NCI-H510A (cell line): ENCODE measurements at places on chromosomes 3 and 15.
A peak's percentile ranks its signal among the peaks of the same experiment; 100 is the strongest.

DNA sequence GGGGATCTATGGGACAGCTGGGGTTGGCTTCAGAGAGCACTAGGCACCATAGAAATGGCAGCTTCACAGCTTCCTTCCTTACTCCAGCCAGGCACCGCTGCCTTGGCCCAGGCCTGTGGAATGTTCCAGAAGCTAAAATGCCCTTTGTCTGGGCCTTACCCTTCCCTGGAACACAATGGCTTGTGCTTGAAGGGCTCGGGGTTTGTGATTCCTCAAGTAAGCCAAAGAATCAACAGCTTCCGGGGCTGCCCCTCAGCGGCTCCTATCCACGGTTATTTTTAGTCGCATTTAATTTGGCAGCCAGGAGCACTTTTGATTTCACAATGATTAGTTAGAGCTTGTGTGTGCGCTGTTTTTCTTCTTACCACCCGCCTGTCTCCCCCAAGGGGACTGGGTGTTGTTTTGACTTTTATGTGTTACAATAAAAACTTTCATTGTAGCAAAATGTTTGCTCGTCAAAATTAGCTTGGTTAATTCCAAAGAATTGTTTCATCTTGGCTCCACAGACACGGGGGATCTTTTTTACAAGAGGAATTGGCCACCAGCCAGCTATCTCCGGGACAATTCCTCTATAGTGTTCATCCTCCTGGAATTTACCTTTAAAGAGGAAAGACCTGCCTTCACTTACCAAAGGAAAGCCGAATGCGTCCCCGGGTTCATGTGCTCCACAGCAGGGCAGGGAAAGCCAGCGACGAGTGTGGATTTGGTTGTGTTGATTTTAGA, 73.8 kb downstream of the TLE3 start:
- DNase-seq = no peak

DNA sequence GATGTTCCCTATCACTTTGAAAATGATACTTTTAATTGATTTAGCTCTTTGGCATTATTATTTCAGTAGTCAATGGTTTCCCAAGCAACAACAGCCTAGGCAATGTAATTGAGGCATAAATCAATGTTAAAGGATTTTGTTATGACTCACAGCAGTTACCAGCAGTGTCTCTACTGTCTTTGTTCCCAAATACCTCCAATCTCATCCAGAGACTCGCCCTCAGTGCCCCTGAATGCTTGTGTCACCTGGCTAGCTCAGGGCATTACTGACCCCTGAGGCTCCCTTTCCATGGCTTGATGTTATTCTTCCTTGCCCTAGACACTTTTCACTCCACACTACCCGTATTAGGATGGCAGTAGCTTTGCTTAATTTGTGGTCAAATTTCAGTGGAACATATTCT, 227.2 kb downstream of the SQOR start:
- DNase-seq = no peak

DNA sequence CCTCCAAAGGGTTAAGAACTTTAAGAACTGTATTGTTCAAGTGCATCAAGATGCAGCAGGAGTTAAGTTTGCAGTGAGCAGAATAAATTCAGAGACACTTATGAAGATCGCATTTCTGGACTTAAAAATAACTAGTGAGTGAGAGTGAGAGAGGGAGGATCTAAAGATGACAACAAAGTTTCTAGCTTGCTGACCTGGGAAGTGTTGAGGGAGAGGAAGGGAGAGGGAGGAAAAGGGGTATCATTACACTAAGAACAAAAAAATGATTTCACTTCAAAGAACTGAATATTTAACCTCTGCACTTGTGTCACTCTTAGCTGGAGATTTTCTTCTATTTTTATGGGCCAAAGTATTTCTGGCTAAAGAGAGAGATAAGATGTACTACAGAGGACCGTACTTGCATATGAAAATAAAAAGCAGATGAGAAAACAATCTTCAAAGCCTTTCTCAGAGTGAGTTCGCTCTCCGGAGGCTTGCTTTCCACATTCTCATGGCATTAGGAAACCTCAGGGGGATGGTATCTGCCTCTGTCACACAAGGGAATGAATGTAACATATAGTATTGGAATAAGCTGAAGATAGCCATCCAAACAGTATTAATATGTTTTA, 91.4 kb upstream of the TJP1 start:
- no peak for DNase-seq

GRCh38 chr3:14680716-14681115, 5.8 kb downstream of the C3orf20 start:
- no peak for DNase-seq

DNA sequence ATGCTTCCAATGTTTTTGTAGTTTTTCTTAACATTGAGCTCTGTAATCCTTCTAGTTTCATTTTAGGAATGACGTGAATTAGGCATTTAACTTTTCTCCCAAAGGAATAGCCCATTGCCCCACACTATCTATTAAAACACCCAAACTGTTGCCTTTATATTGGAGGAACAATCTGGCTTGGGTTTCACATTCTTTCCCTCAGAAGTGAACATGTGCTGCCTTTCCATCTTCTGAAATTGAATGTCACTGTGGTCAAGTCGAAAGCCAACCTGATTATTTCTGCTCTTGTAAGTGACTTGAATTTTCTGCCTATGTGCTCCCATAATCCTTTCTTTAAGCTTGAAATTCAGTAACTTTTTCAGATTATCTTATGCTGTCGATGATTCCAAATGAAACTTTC, 214.5 kb downstream of the SLC9A9 start:
- DNase-seq = no peak

GRCh38 chr3:155363690-155364070, 70.2 kb upstream of the STRIT1 start:
- DNase-seq = no peak

GRCh38 chr15:48385031-48385830, 54.0 kb downstream of the DUT start:
- no peak for DNase-seq

DNA sequence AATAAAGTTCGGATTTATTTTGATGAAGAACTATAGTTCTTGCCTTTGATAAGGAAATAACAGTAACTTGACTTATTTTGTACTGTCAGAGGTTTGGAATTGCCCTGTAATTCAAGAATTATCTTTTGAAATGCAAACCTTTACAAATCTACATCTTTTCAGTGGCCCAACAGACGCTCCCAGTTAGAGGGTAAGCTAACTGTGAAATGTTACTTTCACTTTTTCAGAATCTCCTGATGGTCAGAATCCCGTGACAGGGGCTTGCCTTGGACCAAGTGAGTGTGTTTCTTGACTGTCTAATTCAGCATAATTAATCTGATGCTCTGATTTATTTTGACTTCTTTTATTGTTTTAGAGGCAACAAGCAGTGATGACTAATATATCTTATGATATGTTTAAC, 262.5 kb downstream of the PLOD2 start:
- DNase-seq = no peak

DNA sequence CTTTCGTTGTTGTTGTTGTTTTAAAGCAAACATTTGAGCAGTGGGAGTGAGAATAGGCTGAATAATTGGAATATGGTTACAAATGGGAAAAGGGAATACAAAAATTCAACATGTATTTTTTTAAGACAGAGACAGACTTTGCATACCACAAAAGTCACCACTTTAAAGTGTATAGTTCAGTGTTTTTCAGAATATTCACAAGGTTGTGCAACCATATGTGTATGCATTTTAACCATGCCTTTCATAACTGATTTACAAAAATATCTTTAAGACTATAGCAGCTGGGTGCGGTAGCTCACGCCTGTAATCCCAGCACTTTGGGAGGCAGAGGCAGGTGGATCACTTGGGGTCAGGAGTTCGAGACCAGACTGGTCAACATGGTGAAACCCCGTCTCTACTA, 41.3 kb downstream of the EHHADH start:
- no peak for DNase-seq

- DNase-seq = no peak
Observed at GRCh38 chr3:20546636-20547035, 360.6 kb upstream of the SGO1 start.

DNA sequence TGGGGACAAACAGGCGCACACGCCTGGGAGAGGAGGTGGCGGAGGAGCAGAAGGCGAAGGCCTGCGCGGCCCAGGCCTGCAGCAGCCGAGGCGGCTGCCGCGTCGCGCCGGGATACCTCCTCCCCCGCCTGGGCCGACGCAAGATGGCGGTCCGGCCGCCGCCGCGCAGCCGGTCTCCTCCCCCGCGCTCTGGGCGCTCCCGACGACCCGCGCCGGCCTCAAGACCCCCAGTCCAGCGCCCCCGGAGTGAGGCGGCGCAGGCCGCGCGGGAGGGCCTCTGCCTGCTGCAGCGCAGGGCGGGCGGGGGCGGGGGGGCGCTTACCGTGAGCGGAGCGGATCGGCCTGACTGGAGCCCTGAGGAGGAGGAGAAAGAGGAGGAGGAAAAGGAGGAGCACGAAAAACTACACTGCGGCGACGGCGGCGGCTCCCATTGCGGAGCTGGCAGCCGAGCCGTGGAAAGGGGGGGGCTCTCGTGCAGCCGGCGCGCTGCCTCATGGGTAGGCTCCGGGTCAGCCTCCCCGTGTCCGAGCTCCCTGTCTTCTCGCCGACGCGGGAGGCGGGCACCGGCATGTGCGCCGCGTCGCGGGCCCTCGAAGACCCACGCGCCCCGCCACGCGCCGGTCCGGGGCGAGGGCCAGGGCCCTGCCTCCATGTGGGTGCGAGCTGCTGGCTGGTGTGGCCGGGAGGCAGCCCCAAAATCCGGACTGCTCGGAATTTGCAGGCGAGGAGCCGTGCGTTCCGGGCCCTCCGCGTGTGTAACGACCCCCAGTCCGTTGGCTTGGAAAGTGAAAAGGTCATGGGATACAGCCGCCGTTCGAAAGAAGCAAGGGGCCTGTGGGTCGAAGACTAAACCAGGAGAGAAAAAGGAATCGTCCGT, at the start of gene ZNF280D:
TSS of gene ZNF280D (minus strand) at position 374 of the 877 bp plus-strand sequence. CDS start 26,400 bp downstream, outside the sequence.
- peak; percentile 79 for DNase-seq

GRCh38 chr3:65026151-65026550, 338.4 kb upstream of the ADAMTS9 start:
- DNase-seq = no peak

DNA sequence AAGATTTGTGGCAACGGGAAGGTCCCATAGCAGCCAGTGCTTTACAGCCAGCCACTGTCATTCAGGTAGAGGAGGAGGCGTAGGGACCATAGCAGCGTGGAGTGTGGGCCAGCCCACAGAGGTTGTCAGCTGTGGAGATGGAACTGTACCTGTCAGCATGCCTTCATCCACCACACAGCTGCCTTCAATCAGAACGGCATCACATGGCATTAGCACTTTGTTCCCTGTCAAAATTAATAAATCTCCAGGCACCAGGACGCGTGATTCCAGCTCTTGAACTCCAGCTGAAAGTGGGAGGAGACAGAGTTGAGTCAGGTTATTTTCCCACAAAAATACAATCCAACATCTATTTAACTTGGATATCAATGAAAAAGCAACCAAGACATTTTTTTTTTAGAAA, 84.0 kb downstream of the ATP13A4 start:
- DNase-seq = no peak
